Stimulated activated CD4-positive, alpha-beta T cell treated with anti-CD3 and anti-CD28 coated beads, Interleukin-1b, Interleukin-23, amount 100 ng/mL, for 1 hour (primary cell): ENCODE measurements at places on chromosomes 7 and 10.

DNA sequence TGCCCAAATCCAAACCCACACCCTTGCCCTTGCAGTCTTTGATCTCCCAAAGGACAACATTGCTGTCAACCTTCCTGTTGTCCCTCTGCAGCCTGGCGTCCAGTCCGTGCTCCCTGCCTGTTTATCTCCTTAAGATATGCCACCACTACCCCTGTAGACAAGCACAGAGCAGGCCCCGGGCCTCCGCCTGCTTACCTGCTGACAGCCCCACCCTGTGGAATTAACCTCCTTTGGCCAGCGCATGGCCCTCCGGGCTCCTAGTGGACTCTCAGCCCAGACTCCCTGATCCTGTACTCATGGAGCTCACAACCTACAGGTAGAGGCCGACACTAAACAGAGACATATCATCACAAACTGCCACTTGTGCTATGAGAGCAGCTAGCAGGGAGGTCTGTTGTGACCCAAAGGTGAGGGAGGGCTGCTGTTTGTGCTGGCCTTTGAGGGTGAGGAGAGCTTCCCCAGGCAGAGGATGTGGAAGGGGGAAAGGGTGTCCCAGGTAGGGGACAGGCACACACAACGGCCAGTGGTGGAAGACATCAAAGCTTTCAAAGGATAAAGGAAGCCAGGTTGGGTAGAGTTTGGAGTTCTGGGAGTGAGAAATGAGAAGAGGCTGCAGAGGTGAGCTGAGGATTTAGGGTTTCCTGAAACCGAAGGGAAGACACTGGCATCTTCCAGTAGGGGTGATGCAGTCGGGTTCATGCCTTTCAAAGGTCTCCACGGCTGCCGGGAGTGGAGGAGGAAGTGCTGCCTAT, 174.5 kb upstream of the ZMIZ1 start:
- no peak for DNase-seq

- DNase-seq: no peak
These were observed 110.5 kb downstream of the IPMK start for GRCh38 chr10:58157076-58157766.

GRCh38 chr10:65040796-65041195, 1519.6 kb downstream of the REEP3 start:
- no peak for DNase-seq

DNA sequence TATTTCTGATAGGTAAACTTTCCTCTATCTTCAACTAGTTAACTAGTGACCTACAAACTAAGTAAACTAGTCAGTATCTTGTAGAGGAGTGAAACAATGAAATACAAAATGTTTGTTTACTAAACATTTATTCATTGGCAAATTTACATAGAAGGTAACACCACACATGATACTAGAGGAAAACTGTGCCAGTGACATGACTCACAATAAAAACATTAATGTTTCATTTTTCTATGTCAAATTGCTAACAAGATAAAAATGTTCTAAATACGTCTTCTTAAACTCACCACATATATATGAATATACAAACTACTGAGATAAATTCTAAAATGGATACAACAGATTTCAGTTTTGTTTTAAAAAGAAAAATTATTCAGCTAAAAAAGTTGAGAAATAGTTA, 471.3 kb downstream of the PARD3 start:
- no peak for DNase-seq

GRCh38 chr7:8215648-8216333, 46.2 kb downstream of the ICA1 start:
- no peak for DNase-seq

- DNase-seq: no peak
These were observed 33.5 kb downstream of the CAMK2B start for GRCh38 chr7:44291733-44292419.

GRCh38 chr7:12573885-12574284, 3.4 kb downstream of the SCIN start:
- DNase-seq: no peak

GRCh38 chr10:124745673-124746072, 1.5 kb upstream of the FAM53B start:
- no peak for DNase-seq

DNA sequence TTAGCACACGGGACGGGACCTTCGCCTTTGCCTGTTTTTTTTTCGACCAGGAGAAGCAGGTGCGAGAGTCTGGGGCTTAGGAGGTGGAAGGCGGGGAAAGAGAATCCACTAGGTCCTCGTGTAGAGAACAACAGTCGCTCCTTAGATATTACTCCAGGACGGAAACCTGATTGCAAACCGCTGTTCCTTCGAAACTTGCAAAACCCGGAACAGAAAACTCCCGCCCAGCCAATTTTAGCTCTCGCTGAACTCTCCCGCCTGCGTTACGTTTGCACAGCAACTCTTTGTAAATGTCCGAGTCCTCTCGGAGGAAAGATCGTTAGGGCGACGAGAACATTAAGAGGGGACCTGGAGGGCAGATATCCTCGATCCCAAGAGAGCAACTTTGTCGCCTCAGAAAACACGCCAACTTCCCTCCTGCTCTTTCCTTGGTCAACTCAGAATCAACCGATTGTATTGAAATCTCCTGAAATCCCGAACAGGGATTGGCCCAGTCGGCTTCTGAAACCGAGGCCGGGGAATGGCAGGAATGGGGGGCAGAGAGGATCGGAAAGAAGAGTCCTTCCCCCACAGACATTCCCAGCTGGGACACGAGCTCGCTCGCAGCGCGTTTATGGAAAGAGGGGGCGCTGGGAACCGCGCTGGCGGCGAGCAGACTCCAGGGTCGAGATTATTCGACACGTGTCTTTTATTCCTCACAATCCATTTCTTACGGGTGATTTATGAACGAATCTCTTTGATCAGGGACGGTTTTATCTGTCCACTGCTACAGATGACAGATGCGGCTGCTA, 9.9 kb downstream of the TWIST1 start:
- DNase-seq: no peak

DNA sequence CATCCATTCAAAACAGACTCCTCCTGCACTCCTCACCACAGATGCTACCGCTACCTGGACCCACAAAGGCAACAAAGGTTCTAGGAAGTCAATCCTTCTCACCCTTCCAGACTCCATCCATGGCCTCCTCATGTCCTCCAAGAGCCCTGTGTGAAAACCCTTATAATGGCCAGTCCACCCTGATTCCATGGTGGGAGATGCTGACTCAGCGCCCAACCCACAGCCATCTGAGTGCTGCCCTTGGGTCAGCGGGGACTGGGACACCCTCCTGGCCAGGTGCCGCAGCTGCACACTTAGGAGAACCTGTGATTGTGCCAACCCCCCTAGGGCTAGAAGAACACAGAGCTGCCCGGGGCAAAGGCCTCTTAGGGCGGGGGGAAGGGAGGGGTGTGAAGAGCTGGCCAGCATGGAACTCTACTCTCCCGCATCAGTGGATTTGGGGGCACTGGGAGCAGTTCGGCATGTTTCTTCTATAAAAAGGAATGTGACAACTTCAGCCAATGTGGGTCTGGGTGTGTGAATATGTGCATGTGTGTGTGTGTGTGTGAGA, 25.4 kb downstream of the TMEM273 start:
- DNase-seq: no peak

DNA sequence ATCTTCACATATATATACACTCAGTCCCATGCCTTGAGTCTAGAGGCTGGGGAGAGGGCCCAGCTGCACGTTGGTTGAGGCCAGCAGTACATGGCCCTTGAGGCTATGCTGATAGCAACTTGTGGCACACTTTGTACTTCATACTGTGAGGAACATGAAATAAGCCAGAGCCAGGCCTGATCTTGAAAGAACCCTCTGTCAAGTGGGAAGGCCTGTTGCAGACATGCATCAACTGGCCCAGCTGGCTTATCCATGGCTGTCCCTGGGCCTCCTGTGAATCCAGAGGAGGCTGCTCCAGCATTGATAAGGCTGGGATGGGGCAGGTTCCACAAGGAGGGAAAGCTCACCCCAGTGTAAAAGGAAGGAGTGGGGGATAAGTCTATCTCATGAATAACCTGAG, 140.4 kb downstream of the NRF1 start:
- no peak for DNase-seq

GRCh38 chr7:5234852-5235831, 45.1 kb downstream of the WIPI2 start:
- DNase-seq: no peak

DNA sequence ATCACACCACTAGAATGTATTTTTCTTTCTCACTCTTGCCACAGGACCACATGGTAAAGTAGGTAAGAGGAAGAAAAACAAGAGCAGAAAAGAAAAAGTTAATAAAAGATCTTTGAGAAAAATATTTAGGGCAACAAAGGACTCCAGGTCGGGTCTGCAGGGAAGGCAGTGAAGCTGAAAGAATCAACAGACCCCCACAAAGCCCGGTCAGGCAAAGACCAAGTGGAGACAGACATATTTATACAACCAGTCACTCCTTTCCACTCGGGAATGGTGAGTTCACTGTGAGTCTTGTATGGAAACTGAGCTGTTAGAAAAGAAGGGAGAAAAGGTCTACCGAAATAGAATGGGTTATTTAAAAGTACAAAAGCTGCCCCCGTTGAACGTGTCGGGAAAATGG, 28.0 kb downstream of the RSU1 start:
- no peak for DNase-seq

GRCh38 chr7:148847815-148848734, 36.0 kb downstream of the EZH2 start:
- DNase-seq: no peak

DNA sequence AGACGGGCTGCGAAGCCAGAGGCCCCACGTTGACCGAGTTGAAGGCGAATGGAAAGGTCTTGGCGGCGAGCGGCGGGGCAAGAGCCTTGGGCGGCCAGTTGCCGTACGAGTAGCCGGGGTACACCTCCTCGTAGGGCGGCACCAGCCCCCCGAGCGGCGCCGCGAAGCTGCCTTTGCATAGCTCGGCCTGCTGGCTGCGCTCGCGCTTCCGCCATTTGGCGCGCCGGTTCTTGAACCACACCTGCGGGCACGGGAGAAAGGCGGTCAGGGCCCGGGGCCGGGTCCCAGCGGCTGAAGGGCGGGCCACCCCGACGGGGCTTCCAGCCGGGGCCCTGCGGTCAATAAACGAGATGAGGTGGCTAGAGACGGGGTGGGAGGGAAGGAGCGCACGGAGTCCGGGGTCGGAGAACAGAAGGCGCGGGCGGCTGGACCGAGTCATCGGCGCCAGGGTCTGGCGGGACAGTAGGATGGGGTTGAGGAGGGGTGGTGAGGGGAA, 4.8 kb downstream of the ELOVL3 start:
- DNase-seq: no peak

- DNase-seq: no peak
These were observed 451.4 kb upstream of the VSTM2A start for GRCh38 chr7:54090652-54091213.

- no peak for DNase-seq
These were observed 162.4 kb upstream of the MDFIC start for GRCh38 chr7:114759347-114760062.

- no peak for DNase-seq
These were observed 32.8 kb downstream of the ADCY1 start for GRCh38 chr7:45606931-45607330.
